CD4-positive, alpha-beta memory T cell (primary cell): ENCODE measurements at places on chromosomes 6 and 20. TPM values are rescaled to one million over a fixed set of nuclear protein-coding genes. Genes with fewer than 3 reads are reported as not detected.

Gene AP5S1
- total RNA-seq = 10.4 TPM

DNA sequence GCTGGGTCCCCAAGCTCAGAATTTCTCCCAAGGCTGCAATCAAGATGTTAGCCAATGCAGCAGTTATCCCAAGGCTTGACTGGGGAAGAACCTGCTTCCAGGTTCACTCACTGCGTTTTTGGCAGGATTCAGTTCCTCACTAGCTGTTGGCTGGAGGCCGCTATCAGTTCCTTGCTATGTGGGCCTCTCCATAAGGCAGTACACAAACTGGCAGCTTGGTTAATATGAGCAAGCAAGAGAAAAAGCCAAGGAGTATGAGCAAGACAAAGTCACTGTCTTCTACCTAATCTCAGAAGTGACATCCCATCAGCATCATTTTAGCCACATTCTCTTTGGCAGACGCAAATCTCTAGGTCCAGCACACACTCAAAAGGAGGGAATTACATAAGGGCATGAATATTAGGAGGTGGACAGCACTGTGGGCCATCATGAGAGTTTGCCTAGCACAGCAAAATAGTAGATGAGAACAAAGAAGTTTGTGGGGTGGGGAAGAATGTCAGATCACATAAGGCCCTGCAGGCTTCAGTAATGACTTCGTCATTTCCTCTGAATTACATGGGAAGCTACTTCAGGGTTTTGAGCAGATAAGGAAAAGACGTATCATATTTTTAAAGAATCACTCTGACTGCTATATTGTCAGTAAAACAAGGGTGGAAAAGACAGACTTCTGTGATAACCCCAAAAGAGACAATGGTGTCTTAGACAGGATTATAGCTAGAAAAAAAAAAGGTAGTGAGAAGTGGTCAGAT is 25.5 kb downstream of the LMBRD1 start:
- DNase-seq = no peak

DNA sequence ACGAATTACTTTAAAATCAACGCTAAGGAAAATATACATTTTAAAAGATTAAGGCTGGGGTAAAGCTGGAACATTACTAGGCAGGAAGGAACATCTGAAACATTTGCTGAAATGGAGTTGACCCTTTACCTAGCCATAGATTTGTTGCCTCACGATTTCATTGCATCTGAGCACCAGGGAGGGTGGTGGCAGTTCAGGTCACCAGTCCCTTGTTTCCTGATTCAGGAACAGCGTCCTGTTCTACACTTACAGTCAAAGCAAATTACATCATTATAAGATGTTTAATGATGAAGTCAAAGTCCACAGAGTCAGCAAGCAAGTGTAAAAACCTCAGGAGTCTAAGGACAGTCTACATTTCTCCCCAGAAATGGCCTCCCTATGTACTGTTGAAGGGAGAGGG is 9.0 kb upstream of the MICA start:
- DNase-seq = no peak

- DNase-seq = no peak
These were observed 28.7 kb downstream of the FGD2 start for GRCh38 chr6:37033819-37034795.

GRCh38 chr6:43954311-43955131 is 172.7 kb downstream of the MRPL14 start:
- DNase-seq = no peak
